ENCODE measurements at places on chromosomes 4 and X. TPM values are rescaled to one million over a fixed set of nuclear protein-coding genes. Genes with fewer than 3 reads are reported as not detected.

Gene SRD5A3
- total RNA-seq, result 17.6 TPM

Gene MTCP1
- 13.0 TPM for total RNA-seq

Gene FAM241A
- total RNA-seq, result 0.20 TPM

Gene ENPEP
- 11.9 TPM for total RNA-seq

Gene GAGE2A
- total RNA-seq, result not detected

Gene LRRC66
- total RNA-seq, result 0.44 TPM

Gene ABCB7
- 31.1 TPM for total RNA-seq

Gene TCEAL7
- 16.6 TPM for total RNA-seq

Gene HSD17B13
- total RNA-seq, result 0.16 TPM

Gene FUNDC1
- total RNA-seq, result 12.7 TPM

Gene ZNF185
- total RNA-seq, result 32.8 TPM

Gene CYTL1
- total RNA-seq, result 13.9 TPM

Gene STPG2
- total RNA-seq, result 0.85 TPM

Gene CENPE
- total RNA-seq, result 14.2 TPM

Gene WWC2
- 64.1 TPM for total RNA-seq

Gene ATP11C
- 22.1 TPM for total RNA-seq

Gene VCX3B
- total RNA-seq, result not detected

Gene PDLIM3
- 9.2 TPM for total RNA-seq

Gene SYTL4
- 1.2 TPM for total RNA-seq

- H3K27me3 ChIP-seq, result no peaks in the 10 kb centered on the region
These were observed 55.0 kb downstream of the DIPK2B start for GRCh38 chrX:45145492-45146215.

GRCh38 chr4:3291969-3292570 is 751 bp upstream of the RGS12 start:
- H3K27ac ChIP-seq, result peak overlapping the region; percentile 83
- peaks cover 20% of the 10 kb centered on the region for H3K4me1 ChIP-seq
- H3K36me3 ChIP-seq, result peaks cover 21% of the 10 kb centered on the region
- peak overlapping the region; percentile 81 for H3K4me3 ChIP-seq

GRCh38 chrX:71195964-71196649 is 26.9 kb upstream of the GJB1 start:
- no peaks in the 10 kb centered on the region for H3K27me3 ChIP-seq
- H3K27ac ChIP-seq, result no peak overlapping the region
- DNase-seq, result no peak

DNA sequence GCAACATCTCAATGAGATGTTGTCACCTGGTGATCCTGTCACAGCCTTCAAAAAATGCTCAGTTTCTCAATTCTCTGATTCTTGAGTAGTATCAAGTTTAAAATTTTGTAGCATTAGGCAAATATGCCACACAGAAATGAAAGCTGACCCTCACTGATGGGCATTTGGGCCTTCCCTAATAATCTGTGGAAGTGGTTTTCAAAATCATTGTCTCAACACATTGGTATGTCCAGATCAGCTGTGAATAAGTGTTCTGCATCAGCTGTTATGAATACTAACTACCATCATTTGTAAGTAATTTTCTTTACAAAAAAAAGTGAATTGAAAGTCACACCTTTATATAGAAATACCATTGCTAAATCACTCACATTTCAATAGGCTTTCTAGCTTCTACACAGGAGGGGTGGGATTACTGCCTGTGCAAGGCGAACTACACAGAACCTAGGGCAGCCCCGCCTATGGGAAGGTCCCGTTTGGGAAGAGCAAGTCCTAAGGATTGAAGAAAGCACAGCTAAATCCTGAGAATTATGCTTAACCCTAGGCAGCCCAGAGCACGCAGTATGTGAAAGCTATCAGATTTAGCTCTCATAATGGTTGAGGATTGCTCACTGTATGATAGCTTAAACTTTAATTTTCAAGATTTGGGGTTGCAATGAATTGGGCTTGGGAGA is 73.4 kb downstream of the GPC3 start:
- no peak for DNase-seq
- no peaks in the 10 kb centered on the region for H3K27me3 ChIP-seq
- H3K4me3 ChIP-seq, result no peak overlapping the region
- peaks cover 66% of the 10 kb centered on the region for H3K4me1 ChIP-seq

- peaks cover 13% of the 10 kb centered on the region for H3K36me3 ChIP-seq
- DNase-seq, result no peak
- no peak overlapping the region for H3K27ac ChIP-seq
- no peak overlapping the region for H3K4me3 ChIP-seq
- peaks cover 6% of the 10 kb centered on the region for H3K4me1 ChIP-seq
These were observed 32.2 kb downstream of the DHRSX start for GRCh38 chrX:2468261-2469195.

DNA sequence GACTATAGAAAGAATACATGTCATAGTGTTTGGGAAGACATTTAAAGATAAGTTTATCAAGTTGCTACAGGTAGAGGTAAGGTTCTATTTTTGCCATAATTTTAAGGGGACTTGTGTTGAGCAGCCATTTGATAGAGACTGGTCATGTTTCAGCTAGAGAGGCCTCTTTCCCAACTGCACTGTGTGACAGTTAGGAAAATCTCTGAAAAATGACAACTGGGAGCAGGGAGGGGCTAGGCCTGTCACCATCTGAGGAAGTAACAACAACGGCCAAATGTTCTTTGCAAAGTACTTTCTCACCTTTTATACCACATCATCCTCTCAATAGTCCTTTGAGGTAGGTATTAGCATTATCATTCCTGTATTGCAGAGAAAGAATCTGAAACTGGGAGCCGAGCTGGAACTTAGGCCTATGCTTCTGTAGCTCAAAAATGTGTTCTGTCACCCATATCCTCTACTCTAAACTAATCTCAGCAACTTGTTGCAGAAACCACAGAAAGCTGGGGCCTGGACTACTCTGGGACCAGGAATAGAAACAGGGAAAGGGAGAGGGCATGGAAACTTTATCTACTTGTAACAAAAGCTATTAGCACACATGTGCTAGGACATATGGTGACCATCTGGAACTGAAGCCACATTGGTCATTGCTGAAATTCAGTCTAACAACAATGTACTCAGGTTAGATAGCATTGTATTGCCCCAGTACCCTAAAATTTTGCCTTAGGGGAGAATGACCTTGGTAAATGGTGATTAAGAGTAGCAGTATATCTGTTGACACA is 198.9 kb downstream of the MID1IP1 start:
- no peak overlapping the region for H3K4me3 ChIP-seq
- H3K27me3 ChIP-seq, result no peaks in the 10 kb centered on the region
- DNase-seq, result no peak
- H3K4me1 ChIP-seq, result no peaks in the 10 kb centered on the region

DNA sequence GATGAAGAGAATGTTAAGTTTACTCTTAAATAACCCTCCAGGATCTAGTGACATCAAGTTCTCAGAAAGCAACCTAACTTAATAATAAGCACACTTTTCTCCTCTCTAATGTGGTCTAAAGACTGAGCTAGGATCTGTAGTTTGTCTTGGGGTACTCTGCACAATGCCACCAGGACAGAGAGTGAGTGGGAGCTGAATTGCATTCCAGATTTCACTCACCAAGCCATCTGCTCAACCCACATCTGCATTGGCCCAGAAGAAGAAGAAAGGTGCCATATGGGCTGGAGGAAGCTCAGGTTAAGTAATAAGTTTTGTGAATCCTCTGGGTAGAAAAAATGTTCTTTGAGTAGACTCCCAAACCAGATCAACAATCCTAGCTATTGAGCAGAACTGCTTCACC is 384.6 kb downstream of the PPP3CA start:
- no peaks in the 10 kb centered on the region for H3K27me3 ChIP-seq
- H3K4me1 ChIP-seq, result no peaks in the 10 kb centered on the region
- H3K4me3 ChIP-seq, result no peak overlapping the region

- no peaks in the 10 kb centered on the region for H3K27me3 ChIP-seq
- DNase-seq, result no peak
- H3K27ac ChIP-seq, result no peak overlapping the region
- H3K36me3 ChIP-seq, result no peaks in the 10 kb centered on the region
These were observed 37.4 kb upstream of the NLGN4X start for GRCh38 chrX:6266041-6266440.

GRCh38 chr4:147682755-147683154 is 1.2 kb downstream of the PRMT9 start:
- no peak for DNase-seq
- H3K4me1 ChIP-seq, result peaks cover 18% of the 10 kb centered on the region
- no peaks in the 10 kb centered on the region for H3K27me3 ChIP-seq
- peaks cover 9% of the 10 kb centered on the region for H3K36me3 ChIP-seq

- peaks cover 52% of the 10 kb centered on the region for H3K36me3 ChIP-seq
- H3K4me3 ChIP-seq, result no peak overlapping the region
- no peaks in the 10 kb centered on the region for H3K27me3 ChIP-seq
- peaks cover 14% of the 10 kb centered on the region for H3K4me1 ChIP-seq
- no peak for DNase-seq
- no peak overlapping the region for H3K27ac ChIP-seq
These were observed 102.8 kb downstream of the KDM6A start for GRCh38 chrX:44975666-44976263.

GRCh38 chr4:169293343-169294176 is 22.8 kb upstream of the SH3RF1 start:
- H3K4me1 ChIP-seq, result no peaks in the 10 kb centered on the region
- no peak for DNase-seq
- no peak overlapping the region for H3K27ac ChIP-seq
- H3K27me3 ChIP-seq, result peaks cover 2% of the 10 kb centered on the region
- no peak overlapping the region for H3K4me3 ChIP-seq

- H3K4me3 ChIP-seq, result no peak overlapping the region
- no peak for DNase-seq
- no peak overlapping the region for H3K27ac ChIP-seq
- H3K4me1 ChIP-seq, result no peaks in the 10 kb centered on the region
These were observed 86.5 kb downstream of the MAGED4 start for GRCh38 chrX:52271206-52271605.

GRCh38 chrX:47723689-47724088 is 64.7 kb upstream of the UXT start:
- H3K27ac ChIP-seq, result no peak overlapping the region
- no peaks in the 10 kb centered on the region for H3K4me1 ChIP-seq
- no peak for DNase-seq
- H3K4me3 ChIP-seq, result no peak overlapping the region
- H3K27me3 ChIP-seq, result peaks cover 15% of the 10 kb centered on the region
- H3K36me3 ChIP-seq, result no peaks in the 10 kb centered on the region

DNA sequence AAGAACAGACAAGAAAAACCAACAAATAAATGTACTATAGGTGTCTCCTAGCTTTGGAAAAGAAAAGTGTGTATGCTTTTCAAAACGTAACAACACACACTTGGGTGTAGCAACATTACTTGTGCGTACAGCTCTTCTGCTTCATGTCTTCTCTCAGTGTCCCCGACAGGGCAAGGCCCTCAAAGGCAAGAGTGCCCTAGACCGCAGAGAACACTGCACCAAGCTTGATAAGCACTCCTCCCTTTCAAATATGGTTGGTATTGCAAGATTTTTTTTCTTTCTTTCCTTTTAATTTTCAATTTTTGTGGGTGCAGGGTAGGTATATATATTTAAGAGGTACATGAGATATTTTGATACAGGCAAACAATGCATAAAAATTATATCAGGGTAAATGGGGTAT is 106.8 kb downstream of the EIF4E start:
- no peaks in the 10 kb centered on the region for H3K36me3 ChIP-seq
- no peak for DNase-seq
- no peak overlapping the region for H3K27ac ChIP-seq
- no peak overlapping the region for H3K4me3 ChIP-seq
- no peaks in the 10 kb centered on the region for H3K4me1 ChIP-seq
- peaks cover 4% of the 10 kb centered on the region for H3K27me3 ChIP-seq

DNA sequence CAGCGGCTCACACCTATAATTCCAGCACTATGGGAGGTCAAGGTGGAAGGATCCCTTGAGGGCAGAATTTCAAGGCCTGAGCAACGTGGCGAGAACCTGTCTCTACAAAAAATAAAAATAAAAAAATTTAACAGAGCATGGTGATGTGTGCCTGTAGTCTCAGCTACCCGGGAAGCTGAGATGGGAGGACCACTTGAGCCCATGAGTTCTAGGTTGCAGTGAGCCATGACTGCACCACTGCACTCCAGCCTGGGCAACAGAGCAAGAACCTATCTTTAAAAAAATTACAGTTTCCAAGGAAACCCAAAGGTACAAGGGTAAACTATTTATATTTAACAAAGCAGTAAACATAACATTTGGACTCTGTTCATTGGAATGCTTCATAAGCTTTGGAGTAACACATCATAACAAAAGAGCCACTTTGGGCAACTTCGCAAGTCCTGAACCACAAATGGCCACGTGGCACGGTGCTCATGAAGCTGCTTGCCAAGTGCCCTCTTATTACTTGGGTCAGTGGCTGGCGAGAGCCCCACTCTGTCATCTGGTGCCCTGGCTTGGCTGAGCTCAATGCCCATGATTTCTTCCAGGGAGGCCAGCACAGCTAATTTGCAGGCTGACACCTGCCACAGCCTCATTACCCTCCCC is 165.6 kb downstream of the SH3KBP1 start:
- H3K36me3 ChIP-seq, result no peaks in the 10 kb centered on the region
- DNase-seq, result no peak
- H3K4me3 ChIP-seq, result no peak overlapping the region
- peaks cover 17% of the 10 kb centered on the region for H3K4me1 ChIP-seq
- H3K27me3 ChIP-seq, result no peaks in the 10 kb centered on the region

Measured in mesothelial cell of epicardium (in vitro differentiated cells).